ENCODE measurements at places on chromosomes 7 and 10.

DNA sequence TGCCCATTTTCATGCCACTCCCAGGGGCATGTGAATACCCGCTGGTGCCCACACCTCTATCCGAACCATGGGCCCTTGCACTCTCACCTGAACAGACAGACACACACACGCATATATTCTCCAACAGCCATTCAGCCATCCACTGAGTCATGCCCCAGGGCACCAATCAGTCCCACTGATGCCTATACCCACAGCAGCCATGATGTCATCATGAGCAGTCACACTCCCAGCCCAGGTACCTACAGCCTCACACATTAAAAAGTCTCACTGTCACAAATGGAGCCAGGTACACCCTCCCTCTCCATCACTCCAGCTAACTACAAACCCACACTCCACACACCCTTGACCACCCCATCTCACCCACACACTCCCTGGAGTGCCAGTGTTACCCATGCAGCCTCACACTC is 12.2 kb downstream of the VSIR start:
- DNase-seq, result no peak

- no peak for DNase-seq
Observed at GRCh38 chr7:2985866-2986265, 57.8 kb downstream of the CARD11 start.

DNA sequence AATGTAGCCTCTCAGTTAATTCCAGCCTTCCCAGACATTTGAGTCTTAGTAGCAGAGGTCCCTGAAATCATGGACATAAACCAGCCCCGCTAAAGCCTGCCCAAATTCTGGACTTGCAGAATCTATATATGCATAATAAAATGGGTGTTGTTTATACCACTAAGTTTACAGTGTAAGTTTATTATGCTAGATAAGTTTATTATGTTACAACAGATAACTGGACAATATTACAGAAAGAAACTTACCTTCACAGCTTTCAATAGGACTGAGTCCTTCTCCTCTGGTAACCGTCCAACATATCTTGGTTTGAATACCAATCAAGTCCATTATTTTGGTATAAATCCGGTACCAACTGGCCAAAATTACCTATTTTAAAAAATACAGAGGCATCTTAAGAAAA is 26.2 kb downstream of the DPY19L1 start:
- no peak for DNase-seq

GRCh38 chr7:30251708-30252329 is 32.6 kb upstream of the ZNRF2 start:
- DNase-seq, result no peak

DNA sequence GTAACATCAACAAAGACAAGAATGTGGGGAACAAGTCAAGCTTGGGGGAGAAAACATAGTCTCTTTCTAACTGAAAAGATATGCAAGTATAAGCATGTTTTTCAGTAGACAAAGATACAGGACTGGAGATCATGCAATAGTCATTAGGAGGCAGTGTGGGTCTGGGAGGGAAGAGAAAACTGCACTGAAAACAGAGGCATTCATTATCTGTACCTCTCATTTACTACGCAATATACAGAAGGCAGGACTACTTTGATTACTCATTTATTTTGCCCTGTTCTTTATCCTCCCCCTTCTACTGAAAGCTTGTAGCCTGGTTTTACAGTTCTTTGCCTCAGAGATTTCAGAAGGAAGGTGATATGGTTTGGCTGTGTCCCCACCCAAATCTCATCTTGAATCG is 341.2 kb downstream of the CRPPA start:
- DNase-seq, result no peak

DNA sequence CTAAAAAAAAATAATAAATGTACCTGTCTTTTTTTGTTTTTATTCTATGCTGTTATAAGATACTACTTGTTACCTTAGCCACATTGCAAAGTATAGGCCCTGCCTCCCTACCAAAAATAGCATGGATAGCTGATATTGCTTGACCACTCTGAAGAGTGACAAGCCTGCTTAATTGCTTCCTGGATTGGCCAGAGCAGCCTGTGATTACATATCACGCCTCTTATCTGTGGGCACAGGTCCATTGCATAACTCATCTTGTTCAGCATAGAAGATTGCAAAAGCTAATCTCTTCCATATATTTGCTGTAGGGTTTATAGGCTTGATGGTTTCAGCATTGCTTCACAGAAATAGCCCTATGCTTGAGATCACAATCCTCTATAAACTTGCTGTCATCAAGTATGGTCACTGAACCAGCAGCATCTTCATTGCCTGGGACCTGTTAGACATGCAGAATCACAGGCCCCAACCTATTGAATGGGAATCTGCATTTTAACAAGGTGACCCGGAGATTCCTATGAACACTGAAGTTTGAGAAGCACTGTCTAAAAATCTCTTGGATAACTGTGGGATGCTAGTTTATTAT is 280.8 kb upstream of the CDC14C start:
- no peak for DNase-seq

- no peak for DNase-seq
Observed at GRCh38 chr7:131013716-131014115, 279.7 kb upstream of the KLF14 start.

- no peak for DNase-seq
Observed at GRCh38 chr7:74514131-74514591, 60.5 kb downstream of the GTF2IRD1 start.

GRCh38 chr7:142808461-142808801 is 37.7 kb downstream of the PRSS2 start:
- DNase-seq, result no peak

DNA sequence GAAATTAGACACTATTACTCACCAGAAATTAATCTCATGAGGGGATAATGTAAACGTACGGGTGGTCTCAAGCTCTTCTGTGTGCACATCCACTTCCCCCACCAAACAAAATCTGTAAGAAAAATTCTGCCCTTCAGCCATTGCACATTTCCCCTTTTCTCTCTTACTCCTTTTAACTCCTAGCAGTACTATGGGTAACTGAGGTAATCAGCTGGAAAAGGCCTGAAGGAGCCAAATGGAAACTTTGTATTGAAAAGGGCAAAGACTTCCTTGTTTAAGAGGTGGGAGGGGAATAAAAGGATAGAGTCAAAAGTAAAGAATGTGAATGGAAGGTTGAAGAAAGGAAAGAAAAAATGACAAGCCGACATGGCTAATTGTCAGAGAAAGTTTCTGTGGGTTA is 273.8 kb downstream of the RNLS start:
- DNase-seq, result no peak

DNA sequence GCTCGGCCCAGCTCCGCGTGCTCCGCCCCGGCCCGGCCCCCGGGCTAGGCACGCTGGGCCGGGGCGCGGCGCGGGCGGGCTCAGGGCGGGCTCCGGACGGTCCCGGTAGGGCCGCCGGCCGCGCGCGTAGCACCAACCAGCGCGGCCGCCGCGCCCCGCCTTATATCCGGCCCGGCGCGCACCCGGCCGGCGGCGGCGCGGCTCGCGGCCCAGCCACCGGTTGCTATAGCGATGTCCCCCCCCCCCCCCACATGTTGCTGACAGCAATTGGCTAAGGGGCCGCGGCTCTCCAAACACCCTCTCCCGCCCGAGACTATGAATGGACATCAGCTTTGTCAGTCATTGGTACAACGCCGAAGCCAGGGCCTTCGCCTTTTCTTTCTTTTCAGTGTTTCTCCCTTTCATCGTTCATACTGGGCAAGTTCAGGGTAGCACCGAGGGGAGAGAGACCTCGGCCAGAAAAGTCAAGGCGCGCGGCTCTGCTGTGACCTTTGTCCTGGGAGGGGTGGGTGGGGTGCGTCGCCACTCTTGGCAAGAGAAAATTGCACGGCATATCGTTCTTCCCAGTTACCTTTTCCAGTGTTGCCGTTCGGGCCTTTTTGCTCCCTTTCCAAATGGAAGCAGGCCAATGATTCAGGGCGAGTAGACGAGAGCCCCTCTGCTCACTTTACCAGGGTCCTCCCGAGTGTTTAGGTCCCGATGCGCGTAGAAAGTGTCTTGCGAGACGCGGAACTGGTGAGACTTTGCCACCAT is 354.2 kb downstream of the DNAJB6 start:
- DNase-seq, result no peak

DNA sequence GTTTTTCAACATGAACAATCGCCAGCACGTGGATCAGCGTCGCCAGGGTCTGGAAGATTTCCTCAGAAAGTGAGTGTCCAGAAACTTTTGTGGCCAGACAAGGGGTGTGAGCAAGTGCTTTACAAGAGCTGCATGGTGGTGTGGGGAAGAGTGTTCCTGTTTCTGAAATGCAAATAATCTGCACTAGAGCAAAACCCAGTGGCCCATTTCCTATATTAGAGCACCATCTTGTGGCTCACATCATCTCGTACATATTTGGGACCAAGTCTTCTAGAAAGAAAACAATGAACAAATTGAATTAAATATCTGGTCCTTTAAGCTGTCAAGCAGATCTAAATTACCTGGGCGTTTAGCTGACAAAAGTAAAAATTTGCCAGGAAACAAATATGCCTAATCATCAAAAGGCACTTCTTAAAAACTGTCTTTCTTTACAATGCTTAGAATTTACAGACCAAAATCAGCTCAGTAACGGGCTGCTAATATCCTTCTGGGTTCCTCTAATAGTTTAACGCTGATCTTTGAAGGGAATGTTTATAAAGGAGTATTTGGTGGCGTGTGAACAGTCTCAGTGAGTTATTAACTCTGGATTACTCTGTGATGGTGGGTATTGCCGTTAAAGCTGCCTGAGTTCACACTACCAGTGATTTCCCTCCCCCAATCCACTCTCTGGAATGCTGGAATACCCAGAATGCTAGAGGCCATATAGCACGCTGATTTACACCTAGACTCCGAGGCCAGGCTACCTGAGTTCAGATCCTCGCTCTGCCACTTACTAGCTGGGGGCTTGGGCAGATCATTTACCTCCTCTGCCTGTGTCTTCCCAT is 73.6 kb downstream of the SNX10 start:
- peak; percentile 11 for DNase-seq

GRCh38 chr10:60197206-60197605 is 192.5 kb downstream of the ANK3 start:
- DNase-seq, result no peak

- no peak for DNase-seq
Observed at GRCh38 chr10:43071865-43072650, 4.8 kb upstream of the RET start.

- DNase-seq, result no peak
Observed at GRCh38 chr10:101453791-101454718, 100.1 kb downstream of the BTRC start.

- DNase-seq, result no peak
Observed at GRCh38 chr7:142066536-142066935, 45.0 kb upstream of the MGAM2 start.

- DNase-seq, result no peak
Observed at GRCh38 chr7:120735791-120736190, 122.2 kb downstream of the TSPAN12 start.

DNA sequence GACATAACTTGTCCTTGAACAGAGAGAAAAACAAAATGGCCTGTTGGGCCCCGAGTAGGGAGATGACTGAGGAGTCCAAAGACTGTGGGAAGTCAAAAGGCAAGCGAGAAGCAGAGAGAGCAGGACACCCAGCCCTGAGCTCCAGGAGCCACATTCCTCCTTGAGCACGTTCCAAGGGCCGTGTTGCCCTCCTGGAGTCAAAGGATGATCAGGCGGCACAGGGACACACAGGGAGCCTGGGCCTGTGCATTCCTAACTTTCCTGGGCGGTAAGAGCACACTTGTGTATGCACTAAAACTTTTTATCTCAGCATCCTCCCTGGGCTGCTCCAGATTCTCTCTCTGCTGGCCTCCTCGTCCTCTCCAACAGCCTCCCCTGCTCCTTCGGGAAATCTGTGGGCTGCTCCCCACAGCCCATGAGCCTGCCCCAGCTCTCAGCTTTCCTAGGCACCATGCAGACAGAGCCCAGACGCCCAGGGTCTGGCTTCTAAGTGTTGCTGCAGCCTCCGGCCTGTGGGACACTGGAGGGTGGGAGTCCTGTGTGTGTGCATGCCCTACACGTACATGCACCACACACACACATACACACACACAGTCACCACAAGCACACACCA is 281.8 kb downstream of the POU6F2 start:
- DNase-seq, result no peak

GRCh38 chr7:91045606-91046005 is 218.6 kb upstream of the FZD1 start:
- DNase-seq, result no peak

- DNase-seq, result no peak
Observed at GRCh38 chr10:4283846-4284610, 499.0 kb upstream of the KLF6 start.

- no peak for DNase-seq
Observed at GRCh38 chr7:158849768-158850544, 6.4 kb upstream of the DYNC2I1 start.

- no peak for DNase-seq
Observed at GRCh38 chr10:13087986-13088618, 11.9 kb upstream of the OPTN start.

DNA sequence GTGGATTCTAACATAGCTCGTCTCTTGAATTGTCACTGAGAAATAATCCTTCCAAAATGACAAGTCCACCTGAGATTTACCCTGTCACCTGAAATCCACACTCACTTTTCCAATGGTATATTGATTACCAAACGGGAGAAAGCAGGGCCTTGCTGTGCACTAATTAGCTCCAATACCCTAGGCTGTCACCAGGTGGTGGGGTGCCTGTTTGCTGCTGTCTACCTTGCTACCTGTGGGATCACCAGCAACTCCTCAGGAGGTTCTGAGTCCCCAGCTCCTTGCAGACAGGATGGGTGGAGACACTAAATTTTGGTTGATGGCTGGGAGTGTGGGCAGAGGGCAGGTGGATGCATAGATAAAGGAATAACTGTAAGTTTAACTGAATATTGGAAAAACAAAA is 237.2 kb upstream of the ZNF32 start:
- DNase-seq, result no peak

DNA sequence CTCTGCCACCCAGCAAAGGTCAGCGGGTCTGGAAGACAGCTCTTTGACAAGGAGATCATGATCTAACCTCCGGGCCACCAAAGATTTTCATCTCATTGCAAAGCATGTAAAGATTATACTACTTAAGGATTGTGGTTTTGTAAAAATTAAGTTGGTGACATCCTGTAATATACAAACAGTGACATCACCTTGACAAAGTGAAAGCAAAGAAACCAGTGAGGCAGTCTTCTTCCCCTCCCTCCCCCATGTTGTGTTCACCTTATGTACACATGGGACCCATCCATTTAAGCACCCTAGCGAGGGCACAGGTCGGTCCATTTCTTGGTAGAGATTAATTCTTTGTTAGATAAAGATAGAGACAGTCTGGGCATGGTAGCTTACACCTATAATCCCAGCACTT is 3.9 kb downstream of the MDH2 start:
- DNase-seq, result no peak

GRCh38 chr7:129213828-129214227 is 11.0 kb upstream of the AHCYL2 start:
- DNase-seq, result no peak

- DNase-seq, result no peak
Observed at GRCh38 chr7:17620566-17620965, 319.7 kb downstream of the SNX13 start.

DNA sequence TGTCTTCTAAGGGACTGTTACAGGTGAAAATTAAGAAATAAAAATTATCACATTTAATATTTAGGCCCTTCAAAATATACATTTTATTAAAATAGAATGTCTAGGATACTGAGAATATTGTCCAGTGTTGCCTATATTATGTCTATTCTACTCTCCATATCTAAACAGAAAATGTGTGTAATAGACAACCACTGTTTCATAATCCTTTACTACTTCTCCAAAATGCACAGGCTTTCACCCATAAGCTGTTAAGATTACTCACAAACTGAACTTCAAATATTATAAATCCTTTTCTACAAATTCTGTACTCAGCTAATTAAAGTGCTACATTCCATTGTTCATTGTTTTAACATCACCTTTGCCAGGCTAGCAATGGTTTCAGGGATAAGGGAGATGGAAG is 56.7 kb upstream of the TFEC start:
- no peak for DNase-seq

All from effector CD8-positive, alpha-beta T cell (primary cell).